Globus pallidus (tissue), 1 donor: ENCODE measurements at places on chromosomes 13 and 19.

GRCh38 chr13:87042946-87043345, 628.2 kb upstream of the SLITRK5 start:
- DNase-seq, result no peak

- no peak for DNase-seq
These were observed 1.7 kb upstream of the SLC10A2 start for GRCh38 chr13:103067751-103068555.

GRCh38 chr19:4120559-4121272, 3.2 kb downstream of the MAP2K2 start:
- DNase-seq, result no peak

DNA sequence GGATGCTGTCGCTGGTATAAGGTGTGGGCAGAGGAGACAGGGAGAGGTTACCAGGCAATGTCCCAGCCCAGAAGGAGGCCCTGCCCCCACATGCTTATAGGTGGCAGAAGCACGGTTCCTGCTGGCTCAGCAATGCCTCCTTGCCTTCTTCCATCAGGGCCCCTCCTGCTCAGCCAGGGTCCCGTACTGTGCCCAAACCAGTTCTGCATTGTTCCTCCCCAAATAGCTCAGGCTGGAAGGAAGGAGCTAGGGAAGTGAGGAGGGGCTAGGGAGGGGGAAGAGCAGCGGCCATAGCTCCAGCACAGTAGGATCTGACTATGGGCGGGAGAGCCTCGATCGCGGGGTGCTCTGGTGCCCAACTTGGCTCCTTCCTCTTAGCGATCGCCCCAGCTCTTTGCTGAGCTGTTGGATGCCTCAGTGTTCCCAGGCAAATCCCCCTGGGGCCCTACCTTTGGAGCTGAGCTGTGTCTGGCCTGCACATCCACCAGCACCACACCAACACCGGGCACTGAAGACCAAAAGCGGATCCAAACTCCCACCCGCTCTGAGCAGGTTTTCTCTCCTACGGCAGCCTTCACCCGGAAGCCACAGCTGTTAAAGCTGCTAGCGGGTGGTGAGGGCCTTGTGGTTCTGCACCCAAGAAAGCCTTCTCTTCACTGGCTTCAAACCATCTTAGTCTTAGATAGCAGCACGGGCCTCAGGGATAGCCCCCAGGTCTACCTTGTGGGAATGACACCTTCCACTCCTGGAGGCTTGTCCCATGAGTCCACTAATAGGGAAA, 32.1 kb upstream of the PEPD start:
- DNase-seq, result no peak

GRCh38 chr13:66410314-66410713, 819.8 kb downstream of the PCDH9 start:
- DNase-seq, result no peak

DNA sequence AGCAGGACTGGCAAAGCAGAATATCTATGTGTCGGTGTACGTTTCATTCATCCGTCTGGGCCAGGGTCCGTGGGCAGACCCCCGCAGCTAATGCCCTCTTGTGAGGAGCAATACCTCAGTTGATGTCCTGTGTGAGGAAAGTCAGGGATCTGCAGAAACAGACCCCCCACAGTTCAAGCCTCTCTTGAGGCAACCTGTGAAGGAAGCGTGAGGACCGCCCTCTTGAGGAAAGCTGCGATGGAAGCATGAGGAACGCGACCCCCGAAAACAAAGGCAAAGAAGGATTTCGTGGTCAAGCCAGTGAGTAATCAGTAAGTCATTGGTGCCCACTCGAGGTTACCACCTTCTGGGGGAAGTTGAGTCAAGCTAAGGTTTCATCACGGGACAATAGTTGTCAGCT, 20.9 kb upstream of the ZNF83 start:
- DNase-seq, result no peak

DNA sequence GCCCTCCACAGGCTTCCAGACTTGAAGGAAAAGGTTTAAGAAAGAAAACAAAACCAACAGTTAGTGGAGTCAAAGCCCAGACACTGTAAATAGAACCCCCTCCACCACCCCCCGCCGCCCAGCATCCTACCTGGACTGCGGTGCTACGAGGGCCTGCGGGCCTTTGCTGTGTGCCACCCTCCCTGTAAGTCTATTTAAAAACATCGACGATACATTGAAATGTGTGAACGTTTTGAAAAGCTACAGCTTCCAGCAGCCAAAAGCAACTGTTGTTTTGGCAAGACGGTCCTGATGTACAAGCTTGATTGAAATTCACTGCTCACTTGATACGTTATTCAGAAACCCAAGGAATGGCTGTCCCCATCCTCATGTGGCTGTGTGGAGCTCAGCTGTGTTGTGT, 6.3 kb upstream of the GARIN5A start:
- no peak for DNase-seq

GRCh38 chr19:7848779-7849457, 18.9 kb downstream of the EVI5L start:
- no peak for DNase-seq

- DNase-seq, result no peak
These were observed 3.7 kb downstream of the CEACAM16 start for GRCh38 chr19:44702551-44703176.

DNA sequence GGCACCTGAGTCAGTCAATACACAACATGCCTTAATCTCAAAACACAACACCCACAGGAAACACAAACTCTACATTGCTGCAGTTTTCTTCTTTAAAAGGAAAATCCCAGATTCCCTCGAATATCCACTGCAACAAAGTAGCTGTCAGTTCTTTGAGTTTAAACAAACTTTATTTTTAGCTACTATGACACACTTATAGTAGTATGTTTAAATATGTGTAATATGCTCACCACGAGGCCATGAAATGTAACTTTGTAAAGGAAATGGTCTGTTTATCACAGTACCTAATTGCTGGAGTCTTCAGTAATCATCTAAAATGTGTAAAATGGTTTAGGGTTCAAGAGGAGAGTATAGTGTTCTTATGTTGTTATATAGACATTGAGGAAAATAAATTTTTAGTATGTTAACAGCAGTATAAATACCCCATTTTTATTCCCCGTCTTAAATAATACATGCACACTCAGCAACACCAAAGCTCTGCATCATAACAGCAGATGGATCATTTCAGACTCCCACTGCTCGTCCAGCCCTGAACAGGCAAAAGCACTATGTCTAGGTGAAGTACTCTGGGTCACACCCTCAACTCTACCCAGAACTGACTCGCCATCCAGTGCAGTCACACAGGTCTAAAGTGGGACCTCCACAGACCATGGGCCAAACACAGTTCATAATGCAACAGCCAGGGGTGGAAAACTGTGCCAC, 20.6 kb downstream of the TUBGCP3 start:
- DNase-seq, result no peak

DNA sequence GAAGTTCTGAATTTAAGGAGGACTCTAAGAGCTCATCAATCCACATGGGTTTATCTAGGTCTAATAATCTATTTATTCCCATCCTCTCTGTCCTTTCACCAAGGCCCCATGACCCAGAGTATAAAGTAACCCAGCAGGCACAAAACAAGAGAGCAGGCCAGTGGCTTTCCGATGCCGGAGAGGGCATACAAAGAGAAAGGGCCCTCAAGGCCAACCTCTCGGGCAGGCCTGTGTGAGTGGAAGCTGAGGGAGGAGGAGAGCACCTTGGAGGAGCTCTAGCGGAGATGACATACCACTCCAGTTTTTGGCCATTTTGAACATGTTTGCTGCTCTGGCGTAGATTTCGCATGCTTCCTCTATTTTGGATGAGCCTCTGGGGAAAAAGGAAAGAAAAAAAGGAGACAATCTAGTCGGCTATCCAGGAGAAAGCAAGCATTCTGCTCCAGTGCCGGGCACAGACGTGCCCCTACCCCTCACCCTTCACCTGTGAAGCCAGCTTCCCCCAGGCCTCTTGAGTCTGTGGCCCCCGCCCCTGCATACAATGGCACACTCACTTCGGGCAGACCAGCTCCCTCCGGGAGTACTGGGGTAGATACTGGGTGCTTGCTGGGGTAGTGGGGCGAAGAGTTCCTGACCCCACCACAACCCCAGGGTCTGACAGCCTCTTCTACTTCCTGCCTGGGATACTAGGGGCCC, 11.6 kb downstream of the NAPA start:
- no peak for DNase-seq
